ENCODE measurements at places on chromosomes 11 and 22.
A peak's percentile ranks its signal among the peaks of the same experiment; 100 is the strongest.

GRCh38 chr22:49400136-49400940 lies 427.3 kb downstream of the BRD1 start:
- no peak for DNase-seq

DNA sequence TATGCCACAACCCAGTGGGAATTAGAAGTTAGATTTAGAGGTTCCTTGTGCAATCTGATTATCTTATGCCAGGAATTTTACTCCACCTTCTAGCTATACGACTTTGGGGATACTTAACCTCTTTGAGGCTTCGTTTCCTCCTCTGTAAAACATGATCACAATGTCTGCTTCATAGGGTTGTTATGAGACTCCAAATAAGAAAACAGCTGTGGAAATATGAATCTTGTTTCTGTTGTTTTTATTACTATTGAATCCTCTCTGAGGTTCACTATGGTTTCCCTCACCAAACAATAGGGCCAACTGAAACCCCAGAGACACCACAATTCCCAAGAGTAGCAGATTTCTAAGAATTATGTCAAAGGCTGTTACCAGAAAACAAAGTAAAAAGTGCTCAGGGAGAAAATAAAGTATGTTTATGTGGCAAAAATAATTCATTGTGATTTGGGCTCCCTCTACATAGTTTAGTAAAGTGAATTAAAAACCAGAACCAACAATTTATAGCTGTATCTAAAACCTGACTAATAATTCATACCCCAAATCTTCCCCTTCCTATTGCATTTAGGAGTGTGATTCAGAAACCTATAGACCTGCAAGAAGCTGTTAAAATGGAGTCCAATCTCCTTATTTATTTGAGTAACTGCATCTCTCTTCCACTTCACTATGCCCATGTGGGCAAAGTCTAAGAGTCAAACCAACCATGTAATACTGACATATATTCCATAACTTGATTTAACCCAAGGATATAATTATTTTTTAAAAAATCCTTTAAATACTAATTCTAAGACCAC lies 38.4 kb downstream of the AMBRA1 start:
- no peak for DNase-seq

- no peak for DNase-seq
Measured at GRCh38 chr22:43922123-43922522, 1.5 kb upstream of the PNPLA3 start.

DNA sequence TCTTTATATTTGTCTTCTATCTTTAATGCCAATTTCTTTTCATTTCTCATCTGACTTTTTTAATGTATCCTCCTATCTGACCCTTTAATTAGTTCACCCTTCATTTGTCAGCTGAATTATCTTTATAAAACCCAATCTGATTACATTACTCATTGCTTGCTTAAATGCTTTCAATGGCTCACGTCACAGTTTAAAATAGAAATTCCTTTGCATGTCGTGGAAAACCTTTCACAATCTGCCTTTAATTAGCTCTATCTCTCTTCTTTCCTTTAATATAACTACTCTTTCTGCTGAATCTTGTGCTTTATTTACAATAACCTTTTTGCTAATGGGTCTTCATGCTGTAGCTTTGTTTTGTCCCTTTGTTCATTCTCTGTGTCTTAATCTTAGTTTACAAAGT lies 125.7 kb downstream of the DYNC2H1 start:
- DNase-seq, result no peak

DNA sequence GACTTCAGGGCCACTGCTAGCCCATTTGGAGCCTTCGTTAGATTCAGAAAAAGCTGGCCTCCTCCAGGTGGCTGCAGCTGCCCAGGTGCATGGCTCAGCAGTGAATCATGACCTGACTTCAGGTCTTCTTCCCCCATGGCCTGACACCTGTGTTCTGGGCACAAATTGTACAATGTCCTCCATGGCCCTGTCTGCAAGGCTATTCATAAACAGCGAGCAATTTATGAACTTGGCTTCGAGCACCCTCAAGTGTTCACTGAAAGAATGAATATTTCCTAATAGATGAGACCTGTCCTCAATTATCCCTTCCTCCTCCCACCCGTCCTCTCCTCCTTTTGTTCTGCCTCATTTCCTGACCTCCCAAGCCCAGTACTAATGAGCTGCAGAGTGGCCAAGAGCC lies 12.2 kb upstream of the VPS37C start:
- DNase-seq, result no peak

GRCh38 chr11:67264260-67264659 lies 2.0 kb upstream of the GRK2 start:
- no peak for DNase-seq

GRCh38 chr11:33899400-33900037 lies 7.6 kb upstream of the LMO2 start:
- peak; percentile 48 for DNase-seq

GRCh38 chr22:25567251-25567675 lies 2.8 kb downstream of the GRK3 start:
- no peak for DNase-seq

DNA sequence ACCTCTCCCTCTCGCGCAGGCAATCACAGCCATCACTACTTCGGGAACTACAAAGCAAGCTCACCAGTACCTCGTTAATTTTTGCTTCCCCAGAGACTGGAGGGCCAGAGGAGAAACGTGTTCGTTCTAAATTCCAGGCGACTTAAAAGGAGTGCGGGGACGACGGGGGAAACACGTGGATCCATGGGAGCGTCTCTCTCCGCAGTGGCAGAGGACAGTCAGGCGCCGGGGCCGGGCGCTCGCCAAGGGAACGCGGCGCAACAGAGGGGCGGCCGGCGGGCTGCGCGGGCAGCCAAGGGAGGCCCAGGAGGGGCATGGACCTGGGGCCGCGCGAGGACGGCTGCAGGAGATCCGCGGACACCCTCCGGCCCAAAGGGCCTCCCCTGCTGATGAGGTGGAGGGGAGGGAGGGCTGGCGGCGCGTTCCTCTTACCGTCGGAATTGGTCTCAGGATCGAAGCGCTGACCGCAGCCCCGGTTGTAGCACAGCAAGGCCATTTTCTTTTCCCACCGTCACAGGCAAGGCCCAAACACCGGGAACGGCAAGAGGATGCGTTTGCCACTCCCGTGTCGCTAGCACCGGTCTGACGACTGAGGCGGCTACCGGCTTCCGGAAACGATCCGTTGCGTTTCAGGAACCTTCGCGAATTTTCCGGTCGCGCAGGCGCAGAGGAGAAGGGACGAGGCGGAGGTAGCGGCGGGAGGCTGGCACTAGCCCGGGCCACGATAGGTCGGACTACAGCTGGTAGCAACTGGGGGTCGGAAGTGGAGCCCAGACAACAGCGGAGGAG lies at the start of gene CHORDC1:
TSS of gene CHORDC1 (minus strand) at position 591 of the 789 bp plus-strand sequence. CDS start at position 496, 95 bp downstream.
- peak; percentile 95 for DNase-seq

- peak; percentile 21 for DNase-seq
Measured at GRCh38 chr11:33234397-33235190, 22.6 kb upstream of the HIPK3 start.

GRCh38 chr11:130916910-130917309 lies 631 bp upstream of the SNX19 start:
- DNase-seq, result no peak

DNA sequence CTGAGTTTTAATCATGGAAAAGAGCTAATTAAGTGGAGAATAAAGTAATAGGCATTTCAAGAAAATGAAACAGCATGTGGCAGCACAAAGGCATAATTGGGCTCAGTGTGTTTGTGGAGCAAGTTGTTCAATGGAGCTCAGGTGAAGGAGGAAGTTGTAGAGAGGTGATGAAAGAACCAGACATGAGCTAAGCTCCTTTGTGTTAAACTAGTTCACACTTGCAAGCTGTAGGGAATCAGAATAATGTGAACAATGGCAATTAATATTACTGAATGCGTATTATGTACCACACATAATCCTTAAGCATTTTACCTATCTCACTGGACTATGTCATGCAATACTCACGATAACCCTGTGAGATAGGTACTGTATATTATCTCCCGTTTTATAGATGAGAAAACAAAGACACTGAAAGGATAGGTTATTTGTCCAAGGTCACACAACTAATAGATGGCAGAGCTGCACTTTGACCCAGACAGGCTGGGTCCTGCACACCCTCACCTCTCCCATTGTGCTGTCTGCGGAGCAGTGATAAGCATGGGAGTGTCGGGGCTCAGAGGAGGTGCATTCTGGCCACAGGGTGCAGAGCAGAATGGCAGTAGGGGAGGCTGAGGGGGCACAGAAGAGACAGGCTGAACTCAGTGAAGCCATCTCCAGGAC lies 8.9 kb downstream of the OLFML1 start:
- DNase-seq, result no peak

Data from inflammatory macrophage (primary cell).